ENCODE measurements at places on chromosomes 5 and 9.

- no peak for DNase-seq
Measured at GRCh38 chr5:164597293-164597900, 1092.0 kb downstream of the MAT2B start.

GRCh38 chr5:53490747-53491146 is 10.3 kb downstream of the FST start:
- no peak for DNase-seq

GRCh38 chr9:126563556-126563955 is 50.2 kb upstream of the LMX1B start:
- DNase-seq = no peak

DNA sequence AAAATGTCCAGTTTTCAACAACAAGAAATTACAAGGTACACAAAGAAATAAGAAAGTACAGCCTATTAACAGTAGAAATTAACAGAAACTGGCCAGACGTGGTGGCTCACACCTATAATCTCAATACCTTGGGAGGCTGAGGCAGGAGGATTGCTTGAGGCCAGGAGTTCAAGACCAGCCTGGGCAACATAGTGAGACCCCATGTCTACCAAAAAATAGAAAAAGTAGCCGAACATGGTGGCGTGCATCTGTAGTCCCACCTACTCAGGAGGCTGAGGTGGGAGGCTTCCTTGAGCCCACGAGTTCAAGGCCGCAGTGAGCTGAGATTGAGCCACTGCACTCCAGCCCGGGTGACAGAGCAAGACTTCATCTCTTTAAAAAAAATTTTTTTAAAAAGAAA is 41.5 kb upstream of the FSD1L start:
- no peak for DNase-seq

DNA sequence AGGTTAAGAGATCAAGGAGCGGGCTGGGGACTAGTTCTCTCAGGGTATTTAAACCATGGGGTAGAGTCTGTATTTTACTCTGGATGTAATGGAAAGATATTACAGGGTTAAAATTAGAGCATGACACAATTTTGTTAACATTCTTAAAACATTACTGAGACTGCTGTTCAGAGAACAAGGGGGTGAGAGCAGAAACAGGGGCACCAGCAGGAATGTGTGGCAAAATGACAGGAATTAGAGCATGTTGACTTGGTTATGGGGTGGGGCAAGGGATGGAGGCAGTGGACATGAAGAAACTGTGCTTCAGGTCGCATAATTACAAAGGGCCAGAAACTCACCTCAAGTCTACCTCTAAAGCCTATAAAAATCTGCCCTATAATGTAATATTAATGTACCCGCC is 75.0 kb downstream of the TMEM232 start:
- DNase-seq = no peak

DNA sequence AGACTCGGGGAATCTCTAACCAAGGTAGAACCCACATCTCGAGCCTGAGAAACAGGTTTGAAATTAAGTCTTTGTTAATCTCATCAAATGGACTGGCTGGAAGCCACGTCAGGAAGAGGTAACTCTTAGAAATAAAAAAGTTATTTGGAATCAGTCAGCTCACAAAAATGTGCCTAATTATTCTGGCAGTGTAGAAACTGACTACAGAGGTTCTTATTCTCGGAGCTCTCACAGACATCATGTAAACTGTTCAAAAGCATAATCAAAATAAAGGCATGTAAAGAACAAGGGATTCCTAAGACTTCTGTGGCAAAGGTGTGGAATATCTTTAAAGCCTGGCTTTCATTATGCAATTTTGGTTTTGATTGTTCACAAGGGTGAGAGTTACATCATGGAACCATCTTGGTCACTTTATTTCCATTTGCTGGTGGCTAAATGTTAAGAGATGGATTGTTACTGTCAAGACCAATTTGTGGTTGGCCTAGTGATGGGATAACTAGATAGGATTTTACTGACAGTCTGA is 85.1 kb downstream of the OTULIN start:
- DNase-seq = no peak

- DNase-seq = no peak
Measured at GRCh38 chr9:20713172-20713571, 29.1 kb downstream of the FOCAD start.

GRCh38 chr9:72601615-72602014 is 80.2 kb downstream of the TMC1 start:
- DNase-seq = no peak

DNA sequence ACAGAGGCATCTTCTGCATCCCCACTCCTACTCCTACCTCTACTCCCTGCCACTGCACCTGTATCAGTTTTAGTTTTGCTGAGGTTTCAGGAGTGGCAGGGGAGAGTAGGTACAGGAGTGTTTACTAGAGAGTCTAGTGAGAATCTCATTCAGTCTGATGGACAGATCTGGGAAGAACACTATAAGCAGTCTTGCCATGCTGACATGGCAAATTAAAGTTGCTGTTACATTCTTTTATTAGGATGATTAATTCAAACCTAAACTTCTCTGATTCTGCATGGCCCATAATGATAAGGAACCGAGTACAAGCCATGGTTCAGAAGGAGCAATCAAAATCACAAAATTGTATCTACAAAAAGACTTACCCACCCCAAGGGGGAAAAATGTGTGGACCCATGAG is 7.4 kb downstream of the ARSK start:
- DNase-seq = no peak

DNA sequence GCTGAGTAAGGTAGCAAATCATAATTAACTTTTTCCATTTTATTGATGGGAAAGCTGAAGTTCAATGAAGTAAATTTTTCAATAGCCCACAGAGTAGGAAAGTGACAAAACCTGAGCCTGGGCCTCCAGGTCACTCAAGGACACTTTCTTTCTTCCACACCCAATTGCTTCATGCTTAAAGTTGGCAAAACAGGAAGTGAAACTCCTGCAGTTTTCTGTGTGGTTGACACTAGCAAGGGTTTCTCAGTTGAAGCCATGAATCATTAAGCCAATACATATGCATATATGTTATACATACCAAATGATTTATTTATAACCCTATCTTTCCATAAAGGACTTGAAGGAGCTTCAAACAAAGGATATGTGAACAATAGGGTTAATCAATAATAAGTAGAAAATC is 13.9 kb downstream of the TLR4 start:
- peak; percentile 19 for DNase-seq

GRCh38 chr5:177996660-177997318 is 747 bp upstream of the PROP1 start:
- no peak for DNase-seq

DNA sequence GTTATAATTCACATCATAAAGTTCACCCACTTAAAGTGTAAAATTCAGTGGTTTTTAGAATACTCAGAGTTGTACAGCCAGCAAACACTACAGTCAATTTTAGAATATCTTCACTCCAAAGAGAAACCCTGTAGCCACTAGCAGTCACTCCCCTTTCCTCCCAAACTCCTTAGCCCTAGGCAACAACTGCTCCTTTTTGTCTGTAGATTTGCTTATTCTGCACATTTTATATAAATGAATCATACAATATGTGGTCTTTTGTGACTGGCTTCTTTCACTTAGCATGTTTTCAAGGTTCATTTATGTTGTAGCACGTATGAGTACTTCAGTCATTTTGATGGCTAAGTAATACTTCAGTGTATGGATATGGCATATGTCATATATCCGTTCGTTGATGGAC is 38.7 kb downstream of the TGFBR1 start:
- DNase-seq = no peak

DNA sequence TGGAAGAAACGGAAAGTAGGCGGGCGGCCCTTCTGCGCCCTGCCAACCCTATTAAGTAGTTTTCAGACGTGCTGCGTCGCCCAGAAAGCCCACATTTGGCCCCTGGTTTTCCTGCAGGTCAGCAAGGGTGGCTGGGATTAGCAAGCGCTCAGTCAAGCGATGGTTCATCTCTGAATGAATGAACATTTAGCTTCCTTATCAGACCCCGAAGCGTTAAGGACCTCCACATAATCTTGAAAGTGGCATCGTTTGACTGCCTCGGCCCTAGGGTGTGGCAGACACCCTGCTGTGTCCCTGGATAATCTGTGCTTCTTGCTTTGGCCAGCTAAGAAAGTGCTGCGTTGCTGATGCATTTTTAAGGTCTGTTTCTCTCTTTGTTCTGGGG is 684 bp downstream of the TOR1B start:
- DNase-seq = no peak

GRCh38 chr5:177496727-177497291 is 595 bp downstream of the PDLIM7 start:
- no peak for DNase-seq

GRCh38 chr9:134375430-134376385 is 49.5 kb downstream of the RXRA start:
- no peak for DNase-seq

GRCh38 chr5:111478266-111478665 is 34.1 kb downstream of the STARD4 start:
- no peak for DNase-seq

DNA sequence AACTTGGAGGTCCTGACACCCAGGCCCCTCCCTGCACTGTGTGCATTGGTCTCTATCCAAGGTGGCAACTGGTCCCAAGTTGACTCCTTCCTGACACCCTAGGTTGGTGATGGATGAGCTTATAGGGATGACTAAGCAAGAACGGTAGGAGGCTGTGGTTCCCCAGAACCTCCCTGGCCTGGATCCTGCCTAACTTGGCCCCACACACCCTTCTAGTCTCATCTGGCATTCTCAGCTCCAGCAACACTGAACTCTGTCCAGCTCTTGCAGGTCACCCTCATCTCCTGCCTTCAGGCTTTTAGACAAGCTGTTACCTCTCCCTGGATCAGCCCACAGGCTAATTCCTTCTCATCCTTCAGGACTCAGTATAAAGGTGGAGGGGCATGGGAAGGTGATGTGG is 16.5 kb downstream of the AQP3 start:
- DNase-seq = no peak

- DNase-seq = peak; percentile 48
Measured at GRCh38 chr5:75023368-75024159, 28.8 kb downstream of the GCNT4 start.

DNA sequence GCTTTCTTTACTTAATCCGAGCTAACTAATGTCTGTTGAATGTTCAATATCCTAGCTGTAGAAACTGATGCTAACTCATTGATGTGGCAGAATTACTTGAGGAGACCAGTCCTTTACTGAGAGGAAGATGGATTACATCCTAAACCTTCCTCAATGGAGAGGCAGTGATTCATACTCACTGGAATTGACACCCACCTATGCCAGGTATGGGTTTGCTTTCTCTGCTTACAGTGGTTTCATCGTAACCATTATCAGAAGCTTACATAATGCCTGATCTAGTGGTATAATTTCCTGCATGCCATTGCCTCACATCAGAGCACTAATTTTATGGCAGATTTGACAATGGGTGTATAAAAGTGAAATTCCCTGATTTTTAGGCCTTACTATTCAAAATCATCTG is 384.7 kb downstream of the ANXA1 start:
- DNase-seq = no peak

DNA sequence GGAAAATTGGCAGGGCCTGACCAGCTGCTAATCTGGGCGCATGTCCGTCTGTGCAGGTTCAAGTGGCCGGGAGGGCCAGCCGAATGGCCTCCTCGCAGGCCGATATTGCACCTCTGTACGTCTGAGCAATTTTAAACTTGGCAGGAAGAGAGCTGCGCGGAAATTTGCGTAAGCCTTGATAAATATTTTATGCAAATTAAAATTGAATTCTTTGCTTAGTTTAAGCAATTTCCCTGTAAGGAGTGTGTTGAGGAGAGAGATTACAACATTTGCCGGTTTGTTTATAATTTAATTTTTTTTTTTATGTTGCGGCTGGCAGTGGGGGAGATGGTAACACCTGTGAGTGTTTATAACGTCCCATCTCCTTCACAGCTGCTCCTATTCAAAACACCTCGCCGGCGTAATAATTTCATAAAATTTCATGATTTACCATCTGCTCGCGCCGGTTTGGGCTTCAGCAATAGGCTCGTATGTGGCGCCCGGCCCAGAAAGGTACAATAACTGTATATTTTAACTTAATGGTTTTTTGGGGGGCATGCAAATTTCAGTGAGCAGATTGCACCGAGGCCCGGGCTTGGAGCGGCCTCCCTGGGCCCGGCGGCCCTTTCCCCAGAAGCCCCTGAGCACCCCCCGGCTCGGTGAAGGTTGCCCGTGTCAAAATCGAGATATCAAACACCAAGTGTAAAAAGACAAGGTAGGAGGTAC is 269.4 kb upstream of the MVB12B start:
- DNase-seq = no peak

DNA sequence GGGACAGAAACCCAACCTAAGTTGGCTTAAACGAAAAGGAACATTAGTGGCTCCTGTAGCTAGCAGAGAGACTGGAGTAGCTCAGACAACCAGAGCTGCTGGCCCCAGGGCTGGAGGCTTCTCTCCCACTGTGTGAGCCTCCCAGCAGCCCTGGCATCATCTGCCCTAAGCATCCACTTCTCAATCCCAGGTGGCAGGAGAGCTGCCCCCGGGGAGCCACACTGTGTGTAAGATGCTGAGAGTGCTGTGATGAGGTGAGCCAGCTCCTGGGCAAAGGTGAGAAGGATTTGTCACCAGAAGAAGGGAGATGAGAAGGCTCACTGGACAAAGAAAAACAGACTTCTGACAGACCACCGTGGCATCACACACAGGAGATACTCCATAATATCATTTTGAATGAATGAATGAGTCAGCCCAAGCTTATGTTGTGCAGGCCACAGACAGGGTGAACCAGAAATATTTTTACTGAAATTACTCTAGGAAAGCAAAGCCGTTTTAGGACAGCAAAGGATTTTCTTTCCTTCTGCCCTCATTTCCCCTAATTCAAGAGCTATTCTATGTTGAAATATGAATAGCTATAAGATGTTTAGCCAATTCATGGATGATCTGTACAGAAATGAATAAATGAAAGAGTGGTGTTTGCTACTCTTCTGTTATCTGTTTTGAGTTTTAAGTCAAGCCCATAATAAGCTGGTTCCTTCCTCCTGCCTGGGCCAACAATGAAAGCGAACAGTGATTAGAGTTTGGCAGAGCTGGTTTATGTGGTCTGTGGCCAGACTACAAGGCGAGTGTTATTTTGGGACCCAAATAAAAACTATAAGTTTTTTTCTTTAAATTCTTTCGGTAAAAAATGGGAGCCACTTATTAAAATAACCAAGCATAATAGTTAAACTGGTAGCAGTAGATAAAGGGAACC is 57.4 kb upstream of the ECM2 start:
- no peak for DNase-seq

- no peak for DNase-seq
Measured at GRCh38 chr9:35110327-35110761, 5.3 kb downstream of the ATOSB start.

DNA sequence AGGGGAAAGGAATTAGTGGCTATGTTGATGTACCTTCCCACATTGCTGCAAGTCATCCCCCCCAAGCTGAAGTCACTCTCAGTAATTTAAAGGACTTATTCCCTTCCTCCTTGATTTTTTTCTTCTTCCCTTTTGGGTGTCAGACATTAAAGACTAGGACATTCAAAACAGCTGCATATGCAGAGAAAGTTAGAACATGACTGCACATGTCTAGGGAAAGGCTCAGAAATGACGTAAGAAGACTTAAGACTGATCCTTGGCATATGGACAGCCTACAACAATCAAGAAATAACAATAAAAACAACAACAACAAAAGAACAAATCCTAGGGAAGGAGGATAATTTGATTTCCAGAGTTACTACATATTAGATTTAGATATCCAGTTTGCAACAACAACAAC is 997.5 kb downstream of the TLE4 start:
- DNase-seq = no peak
